Uterus (tissue), 4 donors: ENCODE measurements at places on chromosomes 12 and 14. TPM values are rescaled to one million over a fixed set of nuclear protein-coding genes. Genes with fewer than 3 reads are reported as not detected.

The RFX4 gene
- not detected for total RNA-seq

The CNPY2 gene
- total RNA-seq, result 33.5 TPM

The MAP1LC3B2 gene
- 1.8 TPM for total RNA-seq

- DNase-seq, result no peak
These were observed 75.9 kb downstream of the CCDC88C start for GRCh38 chr14:91341751-91342154.

DNA sequence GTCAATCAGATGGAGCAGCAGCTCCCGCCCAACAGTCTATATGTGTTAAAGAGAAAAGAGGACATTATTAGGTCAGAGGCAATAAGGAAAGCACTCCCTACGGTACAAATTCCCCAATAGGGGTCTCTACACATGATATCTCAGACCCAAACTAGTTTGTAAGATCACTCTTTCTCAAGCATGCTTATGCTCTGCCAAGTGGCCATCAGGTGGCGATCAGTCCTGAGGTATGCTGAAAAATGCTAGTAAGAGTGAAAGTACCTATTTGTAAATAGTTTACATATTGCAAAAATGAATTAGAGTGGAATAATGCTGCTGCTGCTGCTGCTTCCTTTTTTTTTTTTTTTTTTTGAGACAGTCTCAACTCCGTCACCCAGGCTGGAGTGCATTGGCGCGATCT is 61.0 kb downstream of the CPM start:
- no peak for DNase-seq
